ENCODE measurements at places on chromosomes 7 and 10.

DNA sequence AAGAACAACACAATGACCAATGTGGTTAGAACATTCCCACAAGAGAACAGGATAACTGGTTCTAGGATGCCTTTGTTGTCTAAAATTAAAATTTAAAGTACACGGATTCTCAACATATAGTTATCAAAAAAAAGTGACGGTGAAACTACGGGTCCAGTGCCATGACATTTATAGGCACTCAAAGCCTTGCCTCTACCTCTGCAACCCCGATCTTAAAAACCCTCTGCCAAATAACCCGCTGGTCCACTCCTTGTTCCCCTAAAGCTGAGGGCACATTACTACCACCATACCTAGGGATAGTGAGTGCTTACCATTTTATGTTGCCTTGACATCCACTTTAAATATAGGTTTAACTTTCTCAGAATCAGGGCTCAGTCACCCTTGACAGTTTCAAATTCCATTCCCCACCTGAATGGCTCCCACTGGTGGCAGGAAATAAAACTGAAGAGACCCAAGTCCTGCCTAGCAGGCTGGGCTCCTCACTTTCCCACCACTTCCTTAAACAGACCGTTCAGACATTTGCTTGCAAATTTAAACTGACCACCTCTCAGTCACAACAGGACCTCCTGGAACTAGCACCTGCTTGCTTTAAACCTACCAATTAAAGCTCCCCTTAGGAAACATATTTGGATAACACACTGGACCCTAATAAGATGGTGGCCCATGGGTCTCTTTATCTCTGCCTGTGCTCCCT lies 169.9 kb upstream of the ASAH2 start:
- DNase-seq = no peak

DNA sequence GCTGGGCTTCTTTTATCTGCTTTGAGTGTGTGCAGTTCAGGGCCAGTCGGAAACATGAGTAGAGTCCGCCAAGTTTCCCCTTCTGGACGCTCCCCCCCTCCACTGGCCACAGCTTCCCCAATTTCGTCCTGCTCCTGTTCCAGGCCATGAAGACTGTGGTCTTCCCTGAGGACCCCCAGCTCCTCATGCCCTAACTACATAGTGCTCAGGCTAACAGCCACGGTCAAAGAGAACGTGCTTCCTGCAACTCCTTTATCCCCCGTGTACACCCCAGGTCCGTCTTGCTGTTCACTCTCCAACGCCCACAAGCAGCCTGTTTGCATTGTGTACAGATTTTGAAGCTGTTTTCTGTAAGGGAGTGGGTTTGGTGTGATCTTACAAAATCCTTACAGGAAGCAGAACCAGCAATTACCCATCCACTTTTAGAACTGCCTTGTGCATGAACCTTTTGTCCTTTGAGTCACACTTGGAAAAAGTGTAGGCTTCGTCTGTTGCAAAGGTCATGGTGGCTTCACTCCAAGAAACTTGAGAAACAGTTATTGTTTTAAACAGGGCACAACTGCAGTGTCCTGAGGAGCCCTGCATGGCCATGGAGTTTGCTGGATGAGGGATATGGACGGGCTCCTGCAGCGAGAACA lies 77.0 kb upstream of the FAM20C start:
- DNase-seq = no peak

- DNase-seq = no peak
These were observed 181.1 kb downstream of the NRP1 start for GRCh38 chr10:33153251-33153967.

- DNase-seq = no peak
These were observed 220.6 kb upstream of the RHOBTB1 start for GRCh38 chr10:61164458-61165160.

GRCh38 chr10:96440361-96441292 lies 73.1 kb downstream of the TLL2 start:
- DNase-seq = no peak

- no peak for DNase-seq
These were observed 7.7 kb upstream of the NRBF2 start for GRCh38 chr10:63125459-63125858.

DNA sequence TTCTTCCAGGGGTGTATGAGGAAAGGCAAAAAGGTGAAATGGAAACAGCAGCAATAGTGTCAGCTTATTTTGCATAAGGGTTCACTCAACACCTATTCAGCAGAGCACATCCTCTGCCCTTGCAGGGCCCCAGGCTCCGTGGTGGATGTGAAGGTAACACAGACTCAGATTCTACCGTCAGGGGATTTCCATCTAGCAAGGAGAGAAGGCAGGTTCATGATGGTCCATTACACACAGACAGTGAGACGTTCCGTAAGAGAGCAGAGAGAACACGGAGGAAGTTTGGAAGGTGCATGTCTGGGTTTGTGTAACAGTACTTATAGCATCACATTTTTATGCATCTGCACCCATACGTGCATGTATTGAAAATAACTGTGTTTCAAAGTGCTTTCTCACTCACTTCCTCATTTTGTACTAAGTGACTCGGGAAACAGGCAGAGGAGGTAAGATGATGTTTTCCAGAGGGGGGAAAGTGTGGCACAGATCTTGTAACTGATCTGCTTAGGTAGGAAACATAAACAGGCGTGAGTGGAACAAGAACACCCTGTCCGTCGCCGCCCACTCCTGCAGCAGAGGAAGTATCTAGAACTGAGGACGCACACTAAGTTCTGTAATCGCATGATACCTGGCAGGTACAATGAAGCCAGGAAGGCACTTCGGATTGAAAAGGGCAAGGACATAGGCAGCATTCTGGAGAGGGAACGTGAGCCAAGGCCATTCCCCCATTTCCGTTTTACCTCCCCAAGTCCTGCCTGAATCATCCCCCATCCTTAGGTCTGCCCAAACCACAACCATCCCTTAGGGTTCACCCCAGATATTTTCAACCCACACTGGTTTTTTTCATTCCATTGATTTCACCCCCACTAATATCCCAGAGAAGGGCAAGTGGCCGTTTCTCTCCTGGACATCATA lies 1.0 kb upstream of the ENO4 start:
- no peak for DNase-seq

Data from stimulated activated CD8-positive, alpha-beta memory T cell treated with anti-CD3 and anti-CD28 coated beads, Interleukin-12 subunit alpha, Interleukin-12 subunit beta, amount 100 ng/mL, for 4 hours (primary cell).